ENCODE measurements at places on chromosomes 3 and 15.

GRCh38 chr3:72768936-72769335 lies 79.3 kb downstream of the SHQ1 start:
- no peak for DNase-seq

- DNase-seq = peak; percentile 31
These were observed 519 bp downstream of the ABHD6 start for GRCh38 chr3:58237941-58238681.

- DNase-seq = no peak
These were observed 46.2 kb downstream of the PTH1R start for GRCh38 chr3:46923559-46924350.

DNA sequence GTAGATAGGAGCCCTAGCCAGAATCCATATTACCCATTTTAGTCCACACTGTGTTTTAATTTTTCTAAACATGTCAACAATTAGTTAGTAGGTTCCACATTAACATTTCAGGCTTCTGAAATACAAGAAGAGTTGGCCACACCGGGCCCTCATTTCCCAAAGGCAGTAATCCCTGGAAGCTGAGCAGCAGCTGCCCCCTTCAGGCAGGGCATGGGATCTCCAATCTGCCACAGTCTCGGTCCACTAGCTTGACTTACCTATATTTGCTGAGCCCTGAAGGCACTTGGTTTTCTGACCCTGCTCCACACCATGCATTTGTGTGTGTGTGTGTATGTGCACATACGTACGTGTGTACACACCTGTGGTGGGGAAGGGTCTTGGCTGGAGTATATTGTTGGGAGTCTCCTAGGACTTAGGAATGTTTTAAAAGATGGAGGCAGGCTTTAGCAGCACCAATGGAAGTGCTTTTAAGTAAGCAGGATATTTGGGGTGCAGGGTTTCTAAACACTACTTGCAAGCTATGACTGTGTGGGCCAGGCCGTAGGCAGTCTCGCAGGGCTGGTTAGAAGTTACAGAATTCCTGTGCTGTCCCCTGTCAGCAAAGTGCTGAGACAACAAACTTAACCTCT lies 71.2 kb upstream of the SOX14 start:
- no peak for DNase-seq

DNA sequence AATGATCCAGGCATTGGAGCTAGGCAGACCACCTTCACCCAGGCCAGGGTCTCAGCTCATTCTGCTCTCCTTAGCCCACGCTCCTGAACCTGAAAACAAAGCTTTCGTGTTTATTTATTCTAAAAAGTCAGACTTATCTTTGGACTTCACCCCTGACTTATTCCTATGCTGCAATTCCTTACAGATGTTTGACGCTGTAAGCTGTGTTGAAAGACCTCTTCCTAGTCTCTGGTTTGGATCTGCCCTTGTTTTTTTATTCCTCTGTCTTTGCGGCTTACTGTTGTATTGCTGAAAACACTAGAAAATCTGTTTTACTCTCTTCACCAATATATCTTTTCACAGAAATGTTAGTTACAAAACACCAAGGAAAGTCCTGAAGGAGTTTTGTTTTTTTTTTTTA lies 40.5 kb upstream of the LDHAL6B start:
- DNase-seq = no peak

GRCh38 chr15:82272154-82272553 lies 9.5 kb downstream of the SAXO2 start:
- no peak for DNase-seq

- DNase-seq = no peak
These were observed 353.3 kb upstream of the ARHGEF26 start for GRCh38 chr3:153767601-153768560.

GRCh38 chr15:100759698-100760356 lies 119.8 kb upstream of the ALDH1A3 start:
- DNase-seq = no peak

DNA sequence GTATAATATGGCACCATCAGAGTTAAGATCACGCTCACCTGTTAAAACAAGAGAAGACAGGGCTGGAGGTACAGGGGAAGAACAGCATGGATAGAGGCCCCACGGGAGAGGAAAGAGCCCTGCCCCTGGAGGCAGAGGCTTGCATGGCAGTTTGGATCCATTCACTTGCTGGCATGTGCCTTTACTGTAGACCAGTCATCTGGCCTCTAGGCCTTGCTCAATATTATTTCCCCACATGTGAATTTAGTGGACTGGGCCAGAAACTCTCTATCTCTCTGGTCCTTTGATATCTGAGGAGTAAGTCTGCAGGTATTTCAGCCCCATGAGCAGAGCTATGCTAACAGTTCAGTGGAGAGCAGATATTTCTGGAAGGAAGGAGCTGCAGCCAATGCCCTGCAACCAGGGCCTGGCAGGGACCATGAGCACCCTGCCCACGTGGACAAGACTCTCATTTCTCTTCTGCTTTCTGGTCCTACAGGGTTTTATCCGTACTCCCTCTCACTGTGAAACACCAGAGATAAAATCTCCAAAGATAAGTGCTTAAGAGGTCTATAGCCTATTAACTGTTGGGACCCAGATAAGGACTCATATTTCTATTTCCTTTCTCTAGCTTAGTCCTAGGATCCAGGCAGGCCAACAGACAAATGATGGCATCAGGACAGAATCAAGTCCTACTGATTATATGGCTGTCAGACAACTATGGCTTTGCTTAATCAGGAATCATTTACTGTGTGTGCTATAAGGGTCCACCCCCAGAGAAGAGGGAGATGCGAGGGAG lies 65.0 kb downstream of the CLDN11 start:
- no peak for DNase-seq

All from T-cell (primary cell).